Activated CD8-positive, alpha-beta memory T cell treated with anti-CD3 and anti-CD28 coated beads for 24 hours (primary cell): ENCODE measurements at places on chromosomes 6 and 20.

DNA sequence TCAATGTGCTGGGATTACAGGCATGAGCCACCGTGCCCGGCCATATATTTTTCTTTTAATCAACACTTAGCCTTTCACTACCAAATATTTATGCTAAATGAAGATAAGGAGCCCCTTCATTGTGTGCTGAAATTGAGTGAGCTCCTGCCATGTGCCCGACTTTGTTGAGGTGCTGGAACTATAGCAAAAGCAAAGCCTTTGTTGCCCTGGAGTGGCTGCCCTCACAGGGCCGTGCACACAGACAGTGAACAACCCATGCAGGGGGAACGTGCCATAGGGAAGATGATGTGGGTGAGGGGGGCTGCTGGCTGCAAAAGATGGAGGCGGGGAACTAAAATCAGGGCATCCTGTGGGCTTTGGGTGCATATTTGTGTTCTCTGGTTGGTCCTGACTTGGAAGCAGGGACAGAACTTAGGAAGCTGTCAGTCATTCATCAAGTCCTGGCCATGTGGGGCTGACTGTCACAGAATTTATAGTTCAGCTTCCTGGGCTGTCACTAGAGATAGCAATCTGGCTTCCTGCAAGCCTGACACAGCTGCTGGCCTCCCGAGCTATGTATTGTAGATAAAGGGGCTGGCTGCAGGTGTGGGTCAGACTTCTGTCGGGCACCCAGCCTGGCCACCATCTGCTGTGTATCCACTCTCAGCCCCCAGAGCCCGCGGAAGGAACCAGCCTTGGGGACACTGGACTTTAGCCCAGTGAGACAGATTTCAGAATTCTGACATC, 56.8 kb upstream of the MPC1 start:
- no peak for DNase-seq

DNA sequence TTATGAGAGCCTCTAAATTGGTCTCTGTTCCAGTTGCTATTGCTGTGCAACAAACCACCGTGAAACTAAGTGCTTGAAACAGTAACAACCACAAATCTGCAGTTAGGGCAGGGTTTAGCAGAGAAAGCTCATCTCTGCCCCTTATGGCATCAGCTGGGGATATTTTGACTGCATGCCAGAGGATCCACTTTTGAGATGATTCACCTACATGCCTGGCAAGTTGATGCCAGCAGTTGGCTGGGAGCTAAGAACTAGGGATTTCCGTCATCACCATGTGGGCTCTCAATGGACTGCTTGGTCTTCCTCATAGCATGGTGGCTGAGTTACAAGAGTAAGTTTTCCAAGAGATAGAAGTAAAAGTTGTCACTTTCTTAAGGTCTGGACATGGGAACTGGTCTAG, 35.1 kb downstream of the PLCB4 start:
- no peak for DNase-seq

DNA sequence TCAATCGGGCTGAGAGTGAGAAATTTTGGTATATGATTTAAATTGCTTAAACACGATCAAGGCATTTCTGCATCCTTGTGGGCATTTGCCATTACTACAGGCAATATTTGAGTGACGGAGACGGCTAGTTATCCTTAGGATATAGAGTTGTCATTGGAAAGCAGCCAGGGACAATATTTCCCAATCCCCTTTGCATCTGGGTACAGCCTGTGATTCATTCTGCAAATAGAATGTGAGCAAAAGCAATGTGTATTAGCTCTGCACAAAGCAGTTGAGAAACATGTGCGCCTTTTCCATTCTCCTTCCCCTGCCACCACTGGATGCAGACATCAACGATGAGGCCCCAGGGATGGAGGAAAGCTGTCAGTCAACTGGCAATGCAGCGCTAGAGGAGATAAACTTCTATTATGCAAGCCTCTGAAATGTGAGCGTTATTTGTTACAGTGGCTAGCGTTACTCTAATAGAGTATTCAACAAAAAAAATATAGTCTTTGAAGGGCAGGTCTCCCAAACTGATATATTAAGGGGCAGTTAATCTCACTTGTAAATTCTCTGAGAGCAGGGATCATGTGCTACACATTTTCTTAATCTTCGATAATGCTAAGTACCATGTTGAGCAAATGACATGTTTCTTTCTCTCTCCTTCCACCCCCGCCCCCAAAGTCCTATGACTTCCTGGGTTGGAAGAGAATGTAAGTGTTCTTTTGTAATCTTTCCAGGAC, 37.1 kb upstream of the NCOA3 start:
- no peak for DNase-seq

DNA sequence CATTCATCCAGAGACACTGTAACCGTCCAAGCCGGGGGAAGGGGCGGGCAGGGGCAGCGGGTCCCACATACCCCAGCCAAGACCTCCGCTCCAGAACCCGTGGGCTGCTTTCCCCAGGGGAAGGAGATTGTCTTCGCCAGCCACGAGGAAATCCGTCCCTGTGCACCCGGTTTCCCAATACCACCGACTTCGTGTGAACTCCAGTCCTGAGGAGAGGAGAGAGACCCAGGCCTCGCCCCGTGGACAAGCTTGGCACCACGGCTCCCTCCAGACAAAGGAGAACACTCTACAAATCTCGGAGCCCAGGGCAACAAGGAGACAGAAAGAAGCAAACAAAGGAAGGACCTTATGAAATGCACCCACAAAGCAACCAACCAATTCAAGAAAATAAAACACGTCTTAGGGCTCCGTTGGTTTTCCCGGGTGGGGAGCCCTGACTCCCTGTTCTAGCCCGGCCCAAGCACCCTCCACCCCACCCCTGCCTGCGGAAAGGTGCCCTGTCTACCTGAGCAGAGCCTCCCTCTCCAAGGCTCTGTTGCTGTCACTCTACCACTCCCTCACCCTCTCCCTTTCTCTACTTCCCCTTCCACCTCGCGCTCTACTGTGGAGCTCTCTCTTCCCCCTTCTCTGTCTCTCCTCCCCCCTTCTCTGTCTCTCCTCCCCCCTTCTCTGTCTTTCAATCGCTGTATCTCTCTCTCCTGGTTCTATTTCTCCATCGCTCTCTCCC, 1382.8 kb upstream of the DEFB115 start:
- no peak for DNase-seq

GRCh38 chr20:18653736-18654447, 66.0 kb downstream of the DTD1 start:
- no peak for DNase-seq

DNA sequence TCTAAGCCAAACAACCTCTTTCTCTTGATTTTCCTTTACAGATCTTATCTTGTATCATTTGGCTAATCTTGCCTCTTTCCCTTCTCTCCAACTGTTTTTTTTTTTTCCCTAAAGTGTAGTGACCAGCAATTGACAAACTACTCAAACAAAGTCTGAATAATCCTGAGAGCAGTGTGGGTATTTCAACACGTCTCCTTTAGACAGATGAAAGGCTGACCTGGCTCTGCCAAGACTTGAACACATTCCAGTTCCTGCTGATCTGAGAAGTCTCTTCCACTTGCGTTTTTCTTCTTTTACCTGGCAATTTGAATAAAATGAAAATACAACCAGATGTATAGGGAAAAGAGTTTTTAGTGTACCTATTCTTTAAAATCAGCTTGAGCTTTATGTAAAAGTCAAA, 168.4 kb downstream of the GJA10 start:
- no peak for DNase-seq

- no peak for DNase-seq
Measured at GRCh38 chr20:24823176-24823784, 125.8 kb upstream of the CST7 start.

- DNase-seq: peak; percentile 73
Measured at GRCh38 chr6:17156112-17156921, 54.5 kb downstream of the STMND1 start.

DNA sequence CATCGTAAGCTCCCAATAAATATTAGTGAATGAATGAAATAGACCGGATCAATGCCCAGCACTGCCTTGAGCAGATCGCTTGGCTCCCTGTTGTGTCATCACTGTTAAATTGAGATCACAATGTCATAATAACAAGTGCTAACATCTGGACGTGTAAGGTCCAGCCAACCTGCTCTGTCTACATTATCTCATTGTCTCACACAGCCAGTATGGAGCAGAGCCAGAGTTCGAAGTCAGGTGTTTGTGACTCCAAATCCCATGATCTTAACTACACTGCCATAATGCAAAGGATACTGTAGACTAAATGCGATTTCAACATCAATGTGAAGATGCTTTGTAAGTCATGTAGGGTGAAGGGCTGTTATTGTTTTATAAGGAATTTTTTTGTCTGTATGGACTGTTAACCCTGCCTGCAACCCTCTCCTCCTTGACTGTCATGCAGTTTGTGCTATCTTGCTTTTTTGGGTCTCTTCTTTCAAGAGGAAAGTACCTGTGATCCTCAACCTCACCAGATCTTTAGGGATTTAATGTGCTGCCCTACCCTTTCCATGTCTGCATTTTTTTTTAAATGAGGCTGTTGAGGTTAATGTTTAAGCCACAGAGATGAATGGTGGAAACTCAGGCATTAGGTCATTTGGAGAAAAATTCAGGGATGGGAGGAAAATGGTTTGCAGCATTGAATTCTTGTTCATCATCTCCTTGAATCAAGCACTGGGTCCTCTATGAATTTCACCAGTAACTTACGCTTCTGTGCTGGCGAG, 49.0 kb upstream of the OCSTAMP start:
- peak; percentile 11 for DNase-seq
